HuH-7.5 (cell line): ENCODE measurements at places on chromosomes 4 and X.

DNA sequence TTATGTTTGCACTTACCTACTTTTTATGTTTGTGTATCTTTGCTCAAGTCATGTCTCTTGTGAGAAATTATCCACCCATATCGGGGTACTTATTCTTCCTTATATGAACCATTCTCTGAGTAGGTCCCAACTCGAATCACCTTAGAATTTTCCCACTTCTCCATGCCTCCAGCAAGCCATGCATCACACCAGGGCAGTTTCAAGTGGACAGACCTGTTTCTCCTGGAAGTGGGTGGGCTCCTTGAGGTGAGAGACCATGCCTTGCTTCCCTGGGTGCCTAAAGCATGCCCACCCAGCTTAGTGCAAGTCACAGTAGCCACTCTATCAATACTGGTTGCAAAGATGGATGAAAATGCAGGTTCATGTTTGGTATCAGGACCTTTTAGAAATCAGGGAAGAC, 187.2 kb downstream of the KIT start:
- no peak for DNase-seq

DNA sequence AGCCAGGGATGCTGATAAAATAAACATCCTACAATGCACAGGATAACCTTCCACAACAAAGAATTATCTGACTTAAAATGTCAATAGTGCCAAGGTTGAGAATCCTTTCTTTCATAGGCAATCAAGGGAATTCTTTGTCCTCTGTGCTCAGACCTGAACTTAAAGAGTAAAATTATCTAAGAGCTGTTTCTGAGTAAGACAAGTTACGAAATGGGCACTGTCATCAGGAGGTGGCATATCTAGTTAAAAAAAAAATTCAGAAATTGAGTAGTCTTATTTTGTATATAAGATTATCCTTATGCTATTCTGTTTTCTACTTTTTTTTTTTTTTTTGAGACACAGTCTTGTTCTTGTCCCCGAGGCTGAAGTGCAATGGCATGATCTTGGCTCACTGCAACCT, 3.3 kb upstream of the RAB33B start:
- DNase-seq: no peak

GRCh38 chr4:73617256-73617655, 3.0 kb downstream of the RASSF6 start:
- DNase-seq: no peak

DNA sequence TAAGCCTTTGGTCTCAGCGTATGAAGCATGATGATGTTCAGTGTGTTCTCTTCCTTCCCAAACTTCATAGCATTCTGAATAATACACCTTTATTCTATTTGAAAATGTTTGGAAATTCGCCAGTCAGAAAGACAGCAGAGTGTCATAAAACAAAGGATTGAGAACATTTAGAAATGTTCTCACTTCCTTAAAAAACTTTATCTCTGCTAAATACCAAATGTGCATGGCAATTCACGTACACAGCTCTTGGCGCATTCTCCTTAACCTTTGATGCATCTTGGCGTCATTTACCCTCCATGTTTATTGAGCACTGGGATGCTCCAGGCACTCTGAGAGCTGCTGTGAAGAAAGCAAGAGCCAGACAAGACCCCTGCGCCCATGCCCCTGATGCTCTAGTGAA, 7.2 kb upstream of the IRF2 start:
- no peak for DNase-seq

- DNase-seq: no peak
Measured at GRCh38 chr4:8015512-8015911, 75.9 kb upstream of the AFAP1 start.

- DNase-seq: no peak
Measured at GRCh38 chr4:40373636-40374035, 38.5 kb downstream of the CHRNA9 start.

- no peak for DNase-seq
Measured at GRCh38 chrX:111363741-111364140, 48.3 kb downstream of the DCX start.

DNA sequence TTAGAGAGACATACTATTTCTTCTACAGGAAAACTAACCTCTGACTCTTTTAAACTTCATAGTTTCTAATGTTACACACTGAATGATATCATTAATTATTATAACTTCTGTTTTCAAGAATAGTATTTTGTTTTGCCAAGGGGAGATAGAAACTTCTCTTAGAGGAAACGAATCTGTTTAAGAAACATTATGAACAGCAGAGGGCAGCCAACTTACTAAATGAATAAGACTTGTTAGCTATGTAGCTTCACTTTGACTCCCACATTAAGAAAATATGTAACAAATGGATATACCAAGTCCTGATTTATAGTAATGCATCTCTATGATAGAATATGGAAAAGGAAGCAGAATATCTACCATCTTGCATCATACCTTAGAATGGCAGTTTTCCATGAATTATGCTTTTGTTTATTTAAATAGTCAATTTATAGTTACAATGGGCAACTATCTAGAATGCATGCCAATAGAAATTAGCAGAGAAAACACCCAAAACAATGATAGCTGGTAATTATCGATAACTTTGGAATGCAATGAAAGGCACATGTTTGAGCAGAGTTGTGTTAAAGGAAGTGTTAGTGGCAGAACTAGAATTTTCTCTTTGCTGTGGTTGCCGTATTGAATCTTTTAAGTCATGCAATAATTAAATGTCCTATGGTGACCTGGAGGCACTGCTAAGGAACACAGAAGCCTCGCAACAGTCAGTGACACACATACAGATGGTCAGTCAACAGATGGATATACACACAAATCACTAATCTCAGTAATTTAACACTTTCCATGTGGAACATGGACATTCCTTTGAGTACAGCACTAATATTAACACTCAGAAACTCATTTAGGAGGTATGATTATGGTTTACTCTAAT, 105.7 kb upstream of the PDLIM3 start:
- peak; percentile 10 for DNase-seq

GRCh38 chrX:154419688-154420401, 8.5 kb downstream of the TAFAZZIN start:
- DNase-seq: no peak

- DNase-seq: no peak
Measured at GRCh38 chrX:149683966-149684730, 27.7 kb upstream of the MAGEA11 start.

DNA sequence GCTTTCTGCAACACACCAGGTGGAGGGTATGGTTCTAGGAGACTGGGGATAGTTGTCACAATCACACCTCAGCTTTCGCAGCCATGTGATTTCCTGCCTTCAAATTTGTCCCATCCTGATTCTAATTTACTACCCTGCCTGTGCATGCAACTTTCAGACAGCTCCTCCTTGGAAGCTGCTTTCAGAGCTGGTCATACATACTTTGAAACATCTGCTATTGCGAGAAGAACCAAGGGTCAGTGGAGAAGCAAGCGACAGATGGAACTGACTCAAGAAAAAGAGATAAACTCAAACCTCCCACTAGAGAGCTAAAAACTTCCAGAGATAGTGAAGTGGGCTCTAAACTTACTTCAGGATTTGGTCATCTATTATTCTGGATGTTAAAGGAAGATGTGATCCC, 381.7 kb upstream of the FGF13 start:
- no peak for DNase-seq

DNA sequence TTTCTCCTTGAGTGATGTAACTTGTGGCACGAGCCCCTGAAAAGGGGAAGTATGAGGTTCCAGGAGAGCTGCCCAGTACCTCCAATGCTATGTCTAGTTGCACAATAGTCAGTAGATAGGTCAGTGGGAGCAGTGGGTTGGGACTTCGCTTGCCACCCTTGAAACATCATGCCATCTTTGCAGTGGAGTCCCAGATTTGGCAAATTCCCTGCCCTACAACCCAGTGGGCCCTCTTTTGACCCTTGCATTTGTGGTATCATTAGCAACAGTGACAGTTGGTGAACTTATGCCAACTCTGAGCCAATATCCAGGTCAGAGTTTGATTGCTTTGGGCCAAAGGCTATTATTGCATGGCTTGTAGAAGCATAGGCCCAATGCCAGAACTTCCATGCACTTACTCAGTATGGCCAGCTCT, 12.3 kb downstream of the FHL1 start:
- no peak for DNase-seq

GRCh38 chr4:168594121-168594520, 97.3 kb downstream of the PALLD start:
- no peak for DNase-seq

- no peak for DNase-seq
Measured at GRCh38 chr4:123990310-123990870, 593.8 kb downstream of the SPRY1 start.

- DNase-seq: no peak
Measured at GRCh38 chr4:170526471-170526870, 436.7 kb upstream of the AADAT start.

DNA sequence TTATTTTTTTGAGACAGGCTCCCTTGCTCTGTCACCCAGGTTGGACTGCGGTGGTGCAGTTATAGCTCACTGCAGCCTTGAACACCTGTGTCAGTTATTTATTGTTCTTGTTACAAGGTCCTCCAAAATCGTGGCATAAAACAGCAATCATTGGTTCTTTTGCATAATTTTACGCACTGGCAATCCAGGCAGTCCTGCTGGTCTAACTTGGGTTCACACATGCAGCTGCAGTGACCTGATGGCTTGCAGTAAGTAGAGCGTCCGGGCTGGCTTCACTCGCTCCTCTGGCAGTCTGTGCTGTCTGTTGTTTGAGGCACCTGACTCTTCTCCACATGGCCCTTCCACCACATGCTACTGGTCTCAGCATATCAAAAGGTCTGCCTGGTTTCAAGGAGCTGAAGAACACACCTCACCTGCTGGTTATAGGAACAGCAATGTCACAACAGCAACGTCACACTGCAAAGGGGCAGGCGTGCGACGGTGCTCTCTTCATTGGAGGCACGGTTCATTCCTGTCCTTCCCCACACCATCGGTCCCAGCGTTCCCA, 894.6 kb downstream of the TRIML1 start:
- no peak for DNase-seq

- DNase-seq: no peak
Measured at GRCh38 chr4:22986881-22987280, 294.1 kb downstream of the GBA3 start.

- no peak for DNase-seq
Measured at GRCh38 chr4:51825341-51825740, 17.6 kb upstream of the DCUN1D4 start.

- DNase-seq: no peak
Measured at GRCh38 chr4:150974750-150975149, 40.3 kb downstream of the LRBA start.

DNA sequence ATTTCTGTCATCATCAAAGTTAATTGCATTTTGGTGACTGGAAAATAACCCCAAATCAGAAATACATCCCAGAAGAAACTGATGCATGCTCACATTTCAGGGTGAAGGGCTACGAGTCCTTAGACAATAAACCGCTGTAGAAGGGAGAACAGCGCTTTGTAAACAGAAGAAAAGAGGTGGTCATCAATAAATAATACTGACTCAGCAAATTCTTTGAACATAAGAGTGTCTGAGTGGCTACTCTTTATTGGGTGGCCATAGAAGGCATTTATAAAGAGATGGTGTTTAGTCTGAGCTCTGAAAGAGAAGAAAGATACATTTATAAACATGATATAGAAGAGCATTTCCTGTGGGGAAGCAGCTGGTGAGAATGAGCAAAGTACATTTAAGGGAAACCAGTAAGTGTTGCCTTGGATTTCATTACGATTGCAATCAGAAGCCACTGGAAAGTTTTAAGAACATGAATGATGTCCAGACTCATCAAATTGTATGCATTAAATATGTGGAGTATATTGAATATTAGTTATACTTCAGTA, 246.9 kb upstream of the GIMD1 start:
- no peak for DNase-seq

- no peak for DNase-seq
Measured at GRCh38 chrX:39921838-39922237, 175.9 kb downstream of the BCOR start.

DNA sequence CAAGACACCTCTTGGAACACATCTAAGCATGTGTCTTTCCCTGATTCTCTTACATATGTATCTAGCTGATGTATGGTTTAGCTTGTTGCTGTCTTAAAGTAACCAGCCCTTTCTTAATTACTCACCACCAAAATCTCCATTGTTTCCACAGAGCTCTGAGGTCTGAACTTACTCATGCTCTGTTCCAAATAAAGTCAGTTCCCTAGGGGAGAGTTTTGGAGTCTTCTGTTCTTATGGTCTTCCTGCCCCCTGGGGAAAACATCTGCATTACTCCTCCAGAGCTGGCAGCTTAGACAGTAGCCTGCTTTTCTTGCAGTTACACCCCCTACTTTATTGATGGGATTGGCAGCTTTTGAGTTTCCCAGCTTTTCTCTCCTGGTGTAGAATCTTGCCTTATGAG, 125.8 kb downstream of the EDA start:
- DNase-seq: no peak

DNA sequence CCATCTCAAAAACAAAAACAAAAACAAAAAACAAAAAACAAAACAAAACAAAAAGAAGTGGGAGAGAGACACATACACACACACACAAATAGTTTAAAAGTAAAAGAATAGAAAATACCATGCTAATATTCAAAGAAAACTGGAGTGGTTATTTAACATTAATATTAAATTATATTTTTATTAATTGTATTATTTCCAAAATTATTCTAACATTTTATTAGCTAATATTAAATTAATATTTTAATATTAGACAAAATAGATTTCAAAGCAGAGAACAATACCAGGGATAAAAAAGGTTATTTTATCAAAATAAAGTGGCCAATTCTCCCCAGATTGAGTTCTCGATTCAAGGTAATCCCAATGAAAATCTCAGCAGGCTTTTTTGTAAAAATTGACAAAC, 90.9 kb downstream of the NAT8L start:
- DNase-seq: no peak

- DNase-seq: no peak
Measured at GRCh38 chrX:119636419-119636818, 30.2 kb upstream of the NKRF start.

DNA sequence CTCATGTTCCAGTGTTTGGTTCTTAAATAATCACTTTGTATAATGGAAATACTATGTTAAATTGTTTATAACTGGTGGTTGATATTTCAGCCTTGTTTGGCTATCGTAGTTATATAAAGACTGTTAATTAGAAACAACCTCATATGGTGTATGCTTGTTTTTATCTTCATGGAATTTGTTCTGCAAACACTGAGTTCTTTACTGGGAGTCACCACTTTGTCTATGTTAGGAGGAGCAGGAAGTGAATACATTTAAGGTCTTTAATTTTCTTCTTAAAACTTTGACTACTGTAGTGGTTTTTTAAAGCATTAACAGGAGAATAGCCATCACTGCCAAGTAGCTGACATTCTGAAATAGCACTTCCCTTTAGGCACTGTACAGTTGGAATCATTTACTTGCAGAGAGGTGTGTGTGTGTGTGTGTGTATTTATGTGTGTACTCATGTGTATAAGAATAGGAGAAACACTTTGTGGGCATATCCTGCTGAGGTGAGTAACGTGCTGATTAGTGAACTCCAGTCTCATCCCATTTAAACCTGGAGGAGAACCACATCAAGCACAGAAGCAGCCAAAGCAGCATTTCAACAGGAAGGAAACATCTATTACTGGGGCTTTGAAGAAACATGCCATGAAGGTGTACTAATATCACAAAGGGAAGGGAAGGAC, 37.8 kb downstream of the TET2 start:
- no peak for DNase-seq

DNA sequence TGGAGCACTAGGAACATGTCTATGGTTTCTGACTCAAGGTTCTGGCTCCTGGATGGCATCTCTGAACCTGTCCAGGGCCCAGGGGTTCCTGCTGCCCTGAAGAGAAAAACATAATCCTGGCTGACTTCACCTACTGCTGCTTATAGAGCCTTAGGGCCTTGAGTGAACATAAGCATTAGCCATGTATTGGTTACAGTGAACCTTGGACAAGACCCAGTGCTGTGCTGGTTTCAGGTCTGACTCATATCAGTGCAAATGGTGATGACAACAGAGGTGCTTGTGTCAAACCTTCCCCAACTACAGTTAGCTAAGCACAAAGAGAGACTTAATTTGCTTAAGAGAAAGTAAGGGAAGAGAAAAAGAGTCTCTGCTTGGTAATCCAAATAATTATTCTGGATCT, 1047.2 kb downstream of the GLUD2 start:
- DNase-seq: no peak
